ENCODE measurements at places on chromosomes 3 and 15.

GRCh38 chr3:59737241-59737640 is 687.4 kb upstream of the CFAP20DC start:
- no peak for DNase-seq

DNA sequence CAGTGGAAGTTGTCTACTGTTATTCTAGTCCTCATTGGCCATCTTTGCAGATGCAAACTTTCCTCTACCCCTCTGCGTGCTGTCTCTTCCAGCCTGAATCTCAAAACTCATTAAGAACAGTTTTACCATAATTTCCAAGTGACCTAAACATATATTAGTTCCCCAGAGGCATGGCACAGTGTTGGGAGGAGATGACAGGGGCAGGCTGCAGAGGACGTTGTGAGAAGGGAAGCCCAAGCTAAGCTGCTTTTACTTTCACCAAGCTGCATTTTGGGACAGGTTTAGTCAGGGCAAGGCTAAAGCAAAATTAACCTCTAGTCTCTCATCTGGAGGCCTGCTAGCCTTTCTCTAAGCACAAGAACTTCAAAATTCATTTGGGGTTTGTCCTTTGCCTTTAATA is 318.6 kb upstream of the SATB1 start:
- DNase-seq = no peak

GRCh38 chr15:64970698-64971097 is 19.0 kb downstream of the SPG21 start:
- no peak for DNase-seq

GRCh38 chr3:14980689-14981088 is 33.3 kb downstream of the NR2C2 start:
- DNase-seq = no peak

DNA sequence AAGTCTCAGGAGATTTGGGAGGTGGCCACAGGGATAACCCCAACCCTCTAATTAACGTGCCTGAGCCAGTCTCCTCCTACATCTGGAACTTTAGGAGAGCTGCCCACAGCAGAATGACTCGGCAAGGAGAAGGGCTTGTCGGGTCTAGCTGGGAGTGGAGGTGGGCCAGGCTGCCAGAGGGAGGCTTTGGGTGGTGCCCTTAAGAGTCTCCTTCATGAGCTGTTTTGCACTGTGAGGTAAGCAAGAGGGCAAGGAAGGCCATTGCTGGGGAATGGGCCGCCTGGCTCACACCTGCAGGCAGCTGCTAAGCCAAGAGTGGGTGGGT is 3.6 kb upstream of the TNK2 start:
- peak; percentile 90 for DNase-seq

GRCh38 chr3:65562447-65562846 is 476.3 kb downstream of the MAGI1 start:
- DNase-seq = no peak

GRCh38 chr3:58198804-58199203 is 12.0 kb downstream of the DNASE1L3 start:
- peak; percentile 11 for DNase-seq

DNA sequence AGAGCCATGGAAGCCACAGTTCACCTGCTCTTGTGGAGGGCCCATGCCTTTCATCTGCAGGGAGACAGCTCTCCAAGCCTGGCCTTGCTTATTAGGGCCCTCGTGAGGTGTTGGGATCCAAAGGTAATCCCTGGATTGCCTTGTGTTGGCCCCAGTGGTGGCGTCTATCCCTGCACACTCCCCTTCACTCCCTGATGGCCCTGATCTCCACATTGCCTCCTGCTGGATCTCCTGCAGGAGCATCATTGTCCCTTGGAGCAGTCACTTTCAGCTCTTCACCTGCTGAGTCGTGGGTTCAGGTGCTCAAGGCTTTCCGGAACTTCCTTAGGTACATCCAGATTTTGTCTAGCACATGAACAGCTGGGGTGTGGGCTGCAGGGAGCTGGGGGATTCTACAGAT is 7.0 kb downstream of the PPCDC start:
- DNase-seq = no peak

DNA sequence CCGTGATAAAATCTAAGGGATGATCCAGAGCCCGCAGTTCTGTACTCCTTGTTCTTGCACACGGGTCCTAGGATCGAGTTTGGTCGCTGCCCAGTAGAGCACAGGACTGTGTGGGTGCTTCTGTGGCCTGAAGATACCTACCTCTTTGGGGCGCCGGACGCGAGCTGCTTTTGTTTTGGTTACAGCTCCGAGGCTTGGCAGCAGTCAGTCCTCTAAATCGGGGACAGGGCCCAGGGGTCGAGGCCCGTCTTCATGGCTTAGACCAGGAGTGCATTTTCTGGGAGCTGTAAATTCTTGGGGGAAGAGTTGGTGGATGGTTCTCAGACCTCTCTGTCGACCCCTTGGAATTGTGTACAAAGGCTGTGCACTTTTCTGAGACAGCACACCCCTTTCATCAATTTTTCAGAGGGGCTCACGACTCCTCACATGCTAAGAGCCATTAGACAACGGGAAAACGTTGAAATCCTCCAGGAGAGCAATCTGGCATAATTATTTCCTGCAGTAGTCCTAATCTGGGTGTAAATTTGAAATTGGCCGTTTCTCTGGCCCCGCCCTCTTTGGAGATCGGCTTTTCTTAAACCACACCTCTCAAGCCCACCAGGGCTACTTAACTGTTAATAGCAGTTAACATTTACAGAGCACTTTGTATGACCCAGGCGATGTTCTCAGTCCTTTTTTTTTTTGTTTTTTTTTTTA is 928 bp downstream of the CEP97 start:
- DNase-seq = no peak

GRCh38 chr15:29305556-29305955 is 35.9 kb upstream of the NSMCE3 start:
- no peak for DNase-seq
